Neural progenitor cell (in vitro differentiated cells): ENCODE measurements at places on chromosomes 1 and 21.

DNA sequence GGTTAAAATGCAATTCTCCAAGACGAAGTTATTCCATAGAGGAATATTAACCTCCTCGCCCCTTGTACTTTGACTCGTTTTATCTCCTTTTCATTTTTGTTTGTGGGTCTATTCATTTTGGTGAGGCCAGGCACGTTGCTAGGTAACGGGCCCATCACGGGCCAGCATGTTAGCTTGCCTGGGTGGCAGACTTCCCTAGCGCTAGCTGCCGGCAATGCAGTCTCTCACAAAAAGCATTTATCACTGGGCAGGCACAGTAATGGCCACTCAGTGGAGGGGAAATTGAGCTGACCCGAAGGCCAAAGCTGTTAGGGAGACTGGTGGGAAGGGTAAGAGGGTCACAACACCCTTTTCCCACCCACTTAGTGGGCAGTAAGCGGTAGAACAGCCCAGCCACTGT lies 234.4 kb upstream of the FOXD3 start:
- no peaks in the 10 kb centered on the region for H3K36me3 ChIP-seq
- peak; percentile 88 for DNase-seq
- H3K4me1 ChIP-seq: peaks cover 16% of the 10 kb centered on the region
- no peaks in the 10 kb centered on the region for H3K27me3 ChIP-seq
- no peak overlapping the region for H3K27ac ChIP-seq

- H3K4me3 ChIP-seq: no peak overlapping the region
- no peaks in the 10 kb centered on the region for H3K27me3 ChIP-seq
- no peak overlapping the region for H3K27ac ChIP-seq
These were observed 6.3 kb downstream of the APOBEC4 start for GRCh38 chr1:183646776-183647175.

GRCh38 chr1:237817277-237817676 lies 73.4 kb downstream of the ZP4 start:
- H3K36me3 ChIP-seq: no peaks in the 10 kb centered on the region
- H3K4me3 ChIP-seq: no peak overlapping the region
- no peaks in the 10 kb centered on the region for H3K27me3 ChIP-seq
- H3K4me1 ChIP-seq: no peaks in the 10 kb centered on the region

DNA sequence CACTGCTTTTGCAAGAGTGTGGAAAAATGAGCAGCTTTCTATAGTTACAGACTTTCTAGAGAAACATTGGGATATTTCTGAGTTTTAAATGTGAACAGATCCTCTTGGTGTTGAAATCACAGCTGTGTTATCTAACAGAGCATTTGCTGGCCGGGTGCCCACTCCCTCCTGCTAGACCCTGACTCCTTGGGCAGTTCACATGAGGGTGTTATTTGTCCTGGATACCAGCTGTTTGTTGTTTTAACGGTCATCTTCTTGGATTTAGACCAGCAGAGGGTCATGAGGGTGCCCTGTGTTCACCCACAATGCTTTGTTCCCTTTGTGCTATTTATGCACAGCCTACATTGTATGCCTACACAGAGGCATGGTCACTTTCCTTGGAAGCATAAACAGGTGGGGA lies 67.1 kb downstream of the CENPF start:
- DNase-seq: no peak
- H3K27me3 ChIP-seq: no peaks in the 10 kb centered on the region
- H3K27ac ChIP-seq: no peak overlapping the region

DNA sequence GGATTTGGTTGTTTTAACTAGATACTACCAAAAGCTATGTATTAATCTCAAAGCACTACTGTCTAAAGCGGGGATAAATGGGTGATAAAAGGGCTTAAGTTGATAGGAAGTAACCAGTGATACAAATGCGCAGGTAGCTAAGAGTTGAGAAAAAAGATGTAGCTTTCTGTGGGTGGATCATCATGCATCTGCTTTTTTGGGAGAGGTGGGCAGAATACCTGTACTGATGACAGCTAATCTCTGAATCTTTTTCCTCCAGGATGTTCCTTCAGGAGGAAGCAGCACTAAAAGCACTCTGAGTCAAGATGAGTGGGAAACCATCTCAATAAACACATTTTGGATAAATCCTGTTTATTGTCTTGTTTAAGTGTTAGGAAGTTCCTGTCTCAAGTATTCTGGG lies 1.2 kb downstream of the RPS27 start:
- peaks cover 14% of the 10 kb centered on the region for H3K4me1 ChIP-seq
- H3K27ac ChIP-seq: peak overlapping the region; percentile 34
- no peak for DNase-seq
- H3K4me3 ChIP-seq: peak overlapping the region; percentile 87

GRCh38 chr1:90840352-90840751 lies 123.2 kb upstream of the BARHL2 start:
- H3K36me3 ChIP-seq: no peaks in the 10 kb centered on the region
- DNase-seq: no peak
- H3K27ac ChIP-seq: no peak overlapping the region
- peaks cover 98% of the 10 kb centered on the region for H3K27me3 ChIP-seq
- no peak overlapping the region for H3K4me3 ChIP-seq

- H3K36me3 ChIP-seq: no peaks in the 10 kb centered on the region
- H3K27me3 ChIP-seq: peaks cover 98% of the 10 kb centered on the region
- H3K4me1 ChIP-seq: no peaks in the 10 kb centered on the region
These were observed 119.6 kb downstream of the TMEM53 start for GRCh38 chr1:44554706-44555105.

DNA sequence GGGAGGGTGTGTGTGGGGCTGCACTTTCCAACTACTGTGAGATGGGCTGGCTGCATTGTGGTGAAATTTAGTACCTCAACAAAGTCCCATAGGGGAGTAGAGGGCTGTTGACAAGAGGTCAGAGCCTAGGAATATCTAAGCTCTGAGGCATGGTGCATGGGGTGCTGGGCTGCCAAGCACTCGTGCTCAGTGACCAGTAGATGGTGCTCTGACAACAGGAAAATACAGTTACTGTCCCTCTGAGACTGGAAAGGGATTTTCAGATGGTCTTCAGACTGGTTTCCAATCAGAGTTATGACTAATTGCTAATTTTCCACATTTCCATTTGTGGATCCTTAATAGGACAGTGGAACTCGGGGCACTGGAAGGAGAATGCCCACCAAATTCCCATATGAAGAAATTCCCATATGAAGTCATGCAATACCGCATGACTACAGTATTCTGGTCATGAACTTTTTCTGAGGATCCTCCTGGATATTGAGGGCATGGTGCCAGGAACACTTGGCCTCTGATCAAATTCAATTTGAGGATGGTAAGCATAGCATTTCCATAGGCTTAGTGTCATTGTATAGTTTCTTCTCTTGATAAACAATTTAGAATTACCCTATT lies 4.1 kb upstream of the CACNA1E start:
- DNase-seq: peak; percentile 84
- H3K27ac ChIP-seq: no peak overlapping the region
- peaks cover 21% of the 10 kb centered on the region for H3K4me1 ChIP-seq
- H3K4me3 ChIP-seq: no peak overlapping the region
- H3K36me3 ChIP-seq: no peaks in the 10 kb centered on the region

DNA sequence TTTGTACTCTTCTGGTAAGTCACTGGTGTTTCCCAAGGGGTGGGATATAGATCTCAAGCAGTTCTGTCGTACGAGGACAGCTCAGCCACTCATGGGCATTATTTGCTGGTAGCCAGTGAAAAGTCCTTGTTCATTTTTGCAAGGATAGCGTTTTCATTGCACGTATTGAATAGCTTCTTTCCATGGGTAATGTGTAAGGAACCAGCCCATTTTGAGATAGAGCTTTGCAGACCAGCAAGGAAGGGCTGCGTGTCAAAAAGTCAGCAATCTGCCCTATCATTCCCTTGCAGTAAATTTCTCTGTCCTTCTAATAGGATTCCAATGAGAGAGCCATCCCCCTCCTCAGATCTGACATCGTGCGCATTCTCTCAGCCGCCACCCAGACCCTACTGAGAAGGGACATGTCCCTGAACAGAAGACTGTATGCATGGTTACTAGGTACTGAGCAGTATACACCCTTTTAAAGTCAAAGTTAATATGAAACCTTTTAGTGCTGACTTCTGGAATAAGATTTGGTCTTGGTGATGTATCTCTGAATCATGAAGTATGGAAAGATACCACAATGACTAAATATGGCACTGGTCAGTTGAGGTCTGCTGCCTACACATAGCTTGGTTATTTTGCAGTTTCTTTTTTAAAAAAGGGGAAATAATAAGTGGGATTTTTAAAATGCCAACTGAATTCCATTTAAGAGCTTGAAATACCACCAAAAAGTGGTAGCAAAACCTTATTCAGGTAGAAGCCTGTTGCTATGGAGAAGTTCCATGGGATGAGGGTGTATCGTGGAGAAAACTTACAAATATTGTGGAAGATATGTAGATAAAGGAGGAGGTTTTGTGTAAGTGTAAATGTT lies 55.3 kb downstream of the DOP1B start:
- no peaks in the 10 kb centered on the region for H3K27me3 ChIP-seq
- peaks cover 8% of the 10 kb centered on the region for H3K4me1 ChIP-seq
- no peak for DNase-seq
- H3K4me3 ChIP-seq: no peak overlapping the region
- H3K27ac ChIP-seq: no peak overlapping the region
- no peaks in the 10 kb centered on the region for H3K36me3 ChIP-seq

DNA sequence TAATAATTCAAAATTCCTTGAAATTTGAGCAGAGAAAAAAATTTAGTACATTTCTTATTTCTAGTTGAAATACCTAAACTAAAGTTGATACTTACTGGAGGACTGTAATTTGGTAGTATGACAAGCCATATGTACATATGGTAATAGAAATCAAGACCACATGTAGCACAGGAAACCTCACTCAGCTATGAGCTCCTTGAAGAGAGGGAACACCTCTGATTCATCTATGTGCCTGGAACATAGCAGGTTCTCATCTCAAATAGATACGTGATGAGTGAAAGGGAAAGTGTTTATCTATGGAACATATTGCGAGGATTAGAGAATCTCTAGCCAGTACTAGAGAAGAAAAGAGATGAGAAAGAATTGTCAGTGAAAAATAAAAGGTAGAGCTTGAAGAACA lies 47.9 kb upstream of the GNG4 start:
- no peak overlapping the region for H3K4me3 ChIP-seq
- no peaks in the 10 kb centered on the region for H3K36me3 ChIP-seq
- H3K27ac ChIP-seq: no peak overlapping the region
- H3K4me1 ChIP-seq: no peaks in the 10 kb centered on the region
- H3K27me3 ChIP-seq: no peaks in the 10 kb centered on the region

DNA sequence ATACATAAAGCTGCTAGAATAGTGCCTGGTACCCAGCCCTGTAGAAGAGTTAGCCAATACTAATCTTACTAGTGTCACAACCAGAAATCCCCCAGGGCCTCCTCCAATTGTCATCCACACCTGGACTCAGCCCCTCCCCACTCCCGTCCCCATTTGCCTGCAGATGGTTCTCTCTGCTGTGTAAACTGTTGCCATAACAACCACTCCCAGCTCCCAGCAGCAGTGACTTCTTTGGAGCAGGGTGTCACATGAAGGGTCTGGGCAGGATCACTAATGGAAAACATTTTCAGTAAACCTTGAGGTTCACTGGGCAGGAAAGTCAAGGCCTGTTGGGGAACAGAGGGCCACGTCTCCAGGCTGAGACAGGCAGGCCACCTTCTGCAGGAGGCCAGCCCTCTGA lies 126.0 kb upstream of the IPO9 start:
- peak; percentile 84 for DNase-seq
- no peaks in the 10 kb centered on the region for H3K36me3 ChIP-seq
- H3K27ac ChIP-seq: no peak overlapping the region
- H3K27me3 ChIP-seq: no peaks in the 10 kb centered on the region
- H3K4me1 ChIP-seq: peaks cover 16% of the 10 kb centered on the region
- H3K4me3 ChIP-seq: no peak overlapping the region

DNA sequence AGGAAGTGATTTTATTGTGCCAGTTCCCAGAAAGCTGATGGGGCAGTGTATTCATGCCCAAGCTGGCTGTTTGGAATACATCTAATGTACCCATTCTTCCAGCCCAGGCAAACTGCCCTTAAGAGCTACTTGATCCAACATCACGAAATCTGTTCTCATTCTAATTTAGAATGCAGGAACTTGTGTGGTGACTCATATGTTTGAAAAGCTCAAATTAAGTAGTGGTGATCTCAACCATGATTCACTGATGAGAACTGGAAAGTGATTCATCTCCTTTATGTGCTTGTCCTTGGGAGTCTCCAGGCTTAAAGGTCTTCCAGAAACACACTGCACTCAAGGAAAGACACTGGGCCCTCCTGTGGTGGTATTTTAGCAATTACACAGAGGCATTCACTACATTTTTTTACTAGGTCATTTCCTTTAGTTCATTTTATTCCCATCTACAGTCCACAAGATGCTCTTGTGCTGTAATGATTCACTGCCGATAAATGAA lies 65.4 kb downstream of the RPE65 start:
- no peaks in the 10 kb centered on the region for H3K4me1 ChIP-seq
- no peaks in the 10 kb centered on the region for H3K36me3 ChIP-seq
- H3K4me3 ChIP-seq: no peak overlapping the region
